Daoy (cell line): ENCODE measurements at places on chromosomes 6 and 20.
A peak's percentile ranks its signal among the peaks of the same experiment; 100 is the strongest.

GRCh38 chr6:113560376-113560775 is 296.8 kb upstream of the MARCKS start:
- peak; percentile 15 for DNase-seq

DNA sequence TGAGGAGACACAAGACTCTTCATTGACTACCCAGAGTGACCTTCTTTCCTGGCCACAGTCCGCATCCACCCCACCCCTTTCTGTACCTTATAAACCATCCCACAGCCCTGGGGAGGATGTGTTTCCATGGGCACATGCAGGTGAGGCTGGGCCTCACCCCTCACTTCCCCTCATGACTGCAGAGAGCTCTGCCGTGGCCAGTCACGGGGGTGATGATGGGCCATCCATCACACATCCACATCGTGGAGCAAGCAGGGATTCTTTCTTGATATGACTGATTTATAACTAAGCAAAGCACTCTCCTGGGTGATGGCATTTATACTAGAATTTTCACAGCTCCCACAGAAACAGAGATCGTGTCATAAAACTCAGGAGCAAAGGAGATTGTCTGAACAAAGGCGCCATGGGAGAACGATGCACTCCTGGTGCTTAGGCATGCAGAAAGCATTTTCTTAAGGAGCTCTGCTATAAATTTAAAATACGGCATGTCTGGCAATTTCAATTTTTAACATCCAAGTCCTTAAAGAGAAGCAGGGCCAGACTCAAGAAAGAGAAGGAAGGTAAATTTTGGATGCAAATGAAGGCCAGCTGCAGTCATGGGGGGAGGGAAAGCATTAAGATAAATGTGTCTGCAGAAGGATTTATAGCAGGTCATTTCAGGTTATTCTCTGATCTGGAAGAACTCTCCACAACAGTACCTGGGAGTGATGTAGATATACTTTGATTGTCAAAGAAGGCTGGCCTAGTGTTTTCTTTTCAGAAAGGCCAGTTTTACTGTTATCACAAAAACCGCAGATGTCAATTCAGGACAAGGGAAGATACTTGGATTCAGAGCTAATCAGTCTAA is 777.0 kb downstream of the C6orf118 start:
- DNase-seq = no peak

DNA sequence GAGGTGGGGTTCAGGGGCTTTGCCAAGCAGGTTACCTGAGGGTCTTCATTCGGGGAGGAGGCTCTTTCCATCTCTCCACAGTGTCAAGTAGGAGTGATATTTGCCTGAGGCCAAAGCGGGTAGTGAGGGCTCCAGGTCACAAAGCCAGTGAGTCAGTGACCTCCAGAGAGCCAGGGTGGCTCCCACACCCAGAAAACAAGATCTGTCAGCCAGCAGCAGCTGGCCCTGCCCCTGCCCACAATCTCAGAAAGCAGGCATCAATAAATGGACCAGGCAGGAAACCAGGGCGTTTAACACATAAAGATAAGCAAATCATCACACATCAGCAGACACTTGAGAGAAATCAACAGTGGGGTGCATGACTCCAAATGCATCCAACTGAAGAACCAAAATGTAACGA is 250.8 kb downstream of the CDH26 start:
- DNase-seq = no peak

GRCh38 chr6:38587766-38588362 is 51.9 kb downstream of the BTBD9 start:
- no peak for DNase-seq

GRCh38 chr6:111536910-111537527 is 54.0 kb upstream of the REV3L start:
- DNase-seq = no peak

- DNase-seq = no peak
Observed at GRCh38 chr20:21493049-21493448, 20.8 kb downstream of the NKX2-2 start.

GRCh38 chr20:5570452-5570851 is 179.7 kb upstream of the SHLD1 start:
- no peak for DNase-seq

DNA sequence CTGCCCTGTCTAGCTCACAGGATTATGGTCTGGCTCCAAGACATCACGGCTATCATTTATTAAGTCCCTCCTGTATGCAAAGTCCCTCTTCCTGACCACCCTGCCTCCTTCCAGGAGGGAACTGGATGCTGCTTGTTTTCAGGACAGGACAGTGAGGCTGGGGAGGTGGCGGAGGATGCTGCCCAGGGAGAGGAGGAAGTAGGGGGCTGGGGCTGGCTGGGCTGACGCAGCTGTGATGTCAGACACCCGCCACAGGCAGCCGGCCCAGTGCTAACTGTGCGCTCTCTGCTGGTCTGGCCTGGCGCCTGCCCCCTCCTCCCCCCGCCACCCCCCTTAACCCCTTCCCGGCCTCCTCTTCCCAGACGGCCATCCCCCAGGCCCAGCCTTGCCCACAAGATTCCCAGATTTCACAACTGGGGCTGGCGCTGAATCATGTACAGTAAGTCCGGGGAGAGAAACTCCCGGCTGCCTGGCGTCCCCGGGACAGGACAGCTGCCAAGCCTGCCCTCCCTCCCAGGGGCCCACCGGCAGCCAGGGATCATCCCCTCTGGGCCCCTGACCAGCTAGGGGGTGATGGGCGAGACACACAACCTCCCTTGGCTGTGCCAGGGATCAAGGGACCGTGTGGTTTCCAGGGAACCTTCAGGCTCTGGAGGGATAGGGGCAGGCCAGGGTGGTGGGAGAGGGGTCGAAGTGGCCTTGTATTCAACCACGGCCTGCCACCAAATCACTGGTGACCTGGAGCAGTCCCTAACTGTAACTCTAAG is 118.1 kb downstream of the CEBPB start:
- DNase-seq = peak; percentile 95

- no peak for DNase-seq
Observed at GRCh38 chr6:43150051-43150751, 20.9 kb upstream of the SRF start.

GRCh38 chr6:168541307-168541706 is 100.3 kb downstream of the SMOC2 start:
- no peak for DNase-seq
